ENCODE measurements at places on chromosomes 13 and 19.

- DNase-seq = peak; percentile 13
Observed at GRCh38 chr13:42612021-42612765, 38.2 kb downstream of the TNFSF11 start.

GRCh38 chr19:10142701-10143375 lies 23.1 kb upstream of the EIF3G start:
- DNase-seq = no peak

DNA sequence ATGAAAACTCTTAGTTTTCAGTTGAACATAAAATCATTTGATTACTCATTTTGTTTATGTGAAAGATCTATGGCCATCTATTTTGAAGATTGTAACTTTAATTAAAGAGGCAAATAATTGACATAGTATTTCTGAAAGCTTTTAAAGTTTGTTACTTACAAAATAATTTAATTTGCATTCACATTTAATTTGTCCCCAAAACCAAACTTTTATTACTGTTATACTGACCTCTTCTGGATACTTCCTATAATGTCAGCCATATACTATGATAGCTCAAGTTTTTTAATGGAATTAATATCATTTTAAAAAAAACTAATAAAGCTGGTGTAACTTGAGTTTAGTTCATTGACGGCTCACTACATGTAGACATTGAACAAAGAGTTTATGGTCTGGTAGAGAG lies 4.9 kb upstream of the SGCG start:
- DNase-seq = no peak

DNA sequence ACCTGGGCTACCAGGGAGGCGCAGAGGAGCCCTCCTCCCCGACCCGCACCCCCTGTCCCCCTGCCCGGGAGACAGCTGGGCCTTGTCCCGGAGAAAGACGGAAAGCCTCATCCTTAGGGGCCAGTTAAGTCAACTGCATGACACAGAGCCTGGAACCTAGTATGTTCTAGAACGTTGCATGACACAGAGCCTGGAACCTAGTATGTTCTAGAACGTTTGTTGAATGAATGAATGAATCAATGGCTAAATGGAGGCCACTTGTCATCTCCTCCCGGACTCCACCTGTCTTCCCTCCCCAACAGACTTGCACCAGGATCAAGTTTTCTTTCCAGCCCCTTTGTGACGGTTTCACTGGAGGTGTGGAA lies 706 bp downstream of the SERP2 start:
- no peak for DNase-seq

DNA sequence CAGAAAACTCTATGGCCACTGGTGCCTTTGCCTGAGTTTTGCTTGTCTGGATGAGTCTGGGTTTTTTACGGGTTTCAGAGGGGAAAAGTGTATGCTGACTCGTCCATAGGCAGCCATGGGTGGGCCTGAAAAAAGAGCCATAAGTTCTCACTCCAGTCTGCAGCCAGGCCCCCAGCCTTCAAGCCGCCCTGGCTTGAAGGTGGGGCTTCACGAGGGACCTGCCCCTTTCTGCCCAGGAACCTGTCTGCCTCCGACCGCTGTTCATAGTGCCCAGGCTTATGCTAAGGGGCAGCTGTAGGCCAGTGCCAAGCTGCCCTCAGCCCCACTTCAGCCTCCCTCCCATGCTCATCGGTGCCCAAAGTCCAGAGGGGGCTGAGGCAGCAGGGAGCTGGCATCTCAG lies 385.2 kb downstream of the PCDH9 start:
- no peak for DNase-seq

- DNase-seq = no peak
Observed at GRCh38 chr13:50275392-50276063, 260.3 kb downstream of the KCNRG start.

GRCh38 chr19:11324748-11325389 lies 14.6 kb downstream of the RAB3D start:
- no peak for DNase-seq

GRCh38 chr13:19838865-19839275 lies 24.6 kb downstream of the ZMYM5 start:
- DNase-seq = no peak

DNA sequence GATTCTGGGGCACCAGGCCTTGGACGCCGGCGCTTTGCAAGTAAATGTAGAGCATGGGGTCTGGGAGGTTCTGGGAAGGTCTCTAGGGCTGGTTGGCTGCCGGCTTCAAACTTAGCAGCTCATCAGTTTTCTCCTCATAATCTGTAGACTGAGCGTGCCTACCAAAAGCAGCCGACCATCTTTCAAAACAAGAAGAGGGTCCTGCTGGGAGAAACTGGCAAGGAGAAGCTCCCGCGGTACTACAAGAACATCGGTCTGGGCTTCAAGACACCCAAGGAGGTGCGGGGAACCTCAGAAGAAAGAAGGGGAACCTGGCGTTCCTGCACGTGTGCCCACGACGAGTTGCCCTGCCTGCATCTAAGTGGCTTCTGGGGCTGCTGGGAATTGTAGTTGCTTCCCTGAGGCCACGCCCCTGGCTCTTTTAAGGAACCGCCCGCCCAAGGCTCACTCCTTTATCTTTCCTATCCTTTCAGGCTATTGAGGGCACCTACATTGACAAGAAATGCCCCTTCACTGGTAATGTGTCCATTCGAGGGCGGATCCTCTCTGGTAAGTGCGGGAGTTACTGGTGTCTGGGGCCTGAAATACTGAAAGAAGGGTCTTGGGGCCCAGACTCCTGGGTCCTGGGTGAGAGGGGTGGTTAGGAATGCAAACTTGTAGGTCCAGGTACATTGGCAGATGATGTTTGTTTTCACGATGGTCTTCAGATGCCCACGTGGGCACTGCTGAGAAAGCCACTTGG lies 984 bp downstream of the RPS11 start:
- peak; percentile 86 for DNase-seq

GRCh38 chr13:113763961-113764792 lies 5.2 kb downstream of the TMEM255B start:
- DNase-seq = no peak

- DNase-seq = no peak
Observed at GRCh38 chr19:7224209-7224686, 70.0 kb downstream of the INSR start.
